Central memory CD8-positive, alpha-beta T cell (primary cell): ENCODE measurements at places on chromosomes 1 and 21.

GRCh38 chr21:44013380-44014088 lies 1.4 kb downstream of the TRAPPC10 start:
- peaks cover 25% of the 10 kb centered on the region for H3K36me3 ChIP-seq
- H3K27ac ChIP-seq = peak overlapping the region; percentile 89
- peaks cover 67% of the 10 kb centered on the region for H3K4me1 ChIP-seq
- no peaks in the 10 kb centered on the region for H3K27me3 ChIP-seq

DNA sequence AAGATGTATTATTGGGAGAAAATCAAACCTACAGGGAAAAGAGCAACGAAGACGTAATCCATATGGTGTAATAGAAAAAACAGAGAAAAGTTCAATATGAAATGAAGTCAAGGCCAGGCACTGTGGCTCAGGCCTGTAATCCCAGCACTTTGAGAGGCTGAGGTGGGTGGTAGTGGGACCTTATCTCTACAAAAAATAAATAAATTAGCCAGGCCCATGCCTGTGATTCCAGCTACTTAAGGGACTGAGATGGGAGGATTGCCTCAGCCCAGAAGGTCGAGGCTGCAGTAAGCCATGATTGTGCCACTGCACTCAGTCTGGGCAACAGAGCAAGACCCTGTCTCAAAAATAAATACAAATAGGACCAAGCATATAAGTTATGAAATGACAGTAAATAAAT lies 11.4 kb downstream of the DESI2 start:
- no peaks in the 10 kb centered on the region for H3K27me3 ChIP-seq
- peaks cover 23% of the 10 kb centered on the region for H3K4me1 ChIP-seq
- peak overlapping the region; percentile 22 for H3K27ac ChIP-seq
- no peak overlapping the region for H3K4me3 ChIP-seq

DNA sequence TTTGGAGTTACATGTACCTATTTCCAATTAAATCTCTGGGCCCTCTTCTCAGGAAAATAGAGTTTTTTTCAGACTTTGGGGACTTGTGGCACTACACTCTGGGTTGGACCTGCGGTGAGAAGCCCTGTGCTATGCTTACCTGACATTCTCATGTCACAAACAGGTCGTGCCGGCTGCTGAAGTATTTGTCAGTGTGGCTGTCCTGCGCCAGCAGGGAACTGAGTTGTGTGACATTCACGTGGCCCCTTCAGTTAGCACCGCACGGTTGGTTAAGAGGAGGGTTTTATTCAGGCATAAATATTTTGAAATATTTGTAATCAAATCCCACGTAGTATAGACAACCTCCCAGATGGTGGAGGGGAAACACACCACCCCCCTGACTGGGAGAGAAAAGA lies 6.3 kb upstream of the COL6A2 start:
- no peak overlapping the region for H3K4me3 ChIP-seq
- DNase-seq = no peak
- H3K27me3 ChIP-seq = no peaks in the 10 kb centered on the region
- peaks cover 12% of the 10 kb centered on the region for H3K4me1 ChIP-seq
- H3K36me3 ChIP-seq = peaks cover 10% of the 10 kb centered on the region
- peak overlapping the region; percentile 14 for H3K27ac ChIP-seq

DNA sequence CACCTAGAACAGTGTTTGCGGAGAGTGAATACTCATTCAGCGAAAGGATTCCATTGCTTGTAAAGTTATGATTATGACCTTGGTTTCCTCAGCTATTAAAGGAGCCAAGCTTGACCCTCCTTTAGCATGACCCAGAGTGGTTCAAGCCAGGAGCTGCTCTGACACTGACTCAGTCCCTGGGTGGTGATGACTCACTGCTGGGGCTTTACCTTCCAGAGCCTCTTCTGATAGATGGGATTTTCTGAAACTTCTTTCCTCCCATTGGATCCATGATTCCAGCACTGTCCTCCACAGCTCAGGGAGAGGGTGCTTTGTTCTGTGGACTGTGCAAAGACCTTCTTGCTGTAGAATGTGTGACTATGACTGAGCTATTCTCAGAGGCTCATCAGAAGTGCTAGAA lies 77.4 kb downstream of the S1PR1 start:
- peak overlapping the region; percentile 88 for H3K27ac ChIP-seq
- no peak for DNase-seq
- no peaks in the 10 kb centered on the region for H3K27me3 ChIP-seq
- H3K4me3 ChIP-seq = no peak overlapping the region
- H3K36me3 ChIP-seq = peaks cover 10% of the 10 kb centered on the region

DNA sequence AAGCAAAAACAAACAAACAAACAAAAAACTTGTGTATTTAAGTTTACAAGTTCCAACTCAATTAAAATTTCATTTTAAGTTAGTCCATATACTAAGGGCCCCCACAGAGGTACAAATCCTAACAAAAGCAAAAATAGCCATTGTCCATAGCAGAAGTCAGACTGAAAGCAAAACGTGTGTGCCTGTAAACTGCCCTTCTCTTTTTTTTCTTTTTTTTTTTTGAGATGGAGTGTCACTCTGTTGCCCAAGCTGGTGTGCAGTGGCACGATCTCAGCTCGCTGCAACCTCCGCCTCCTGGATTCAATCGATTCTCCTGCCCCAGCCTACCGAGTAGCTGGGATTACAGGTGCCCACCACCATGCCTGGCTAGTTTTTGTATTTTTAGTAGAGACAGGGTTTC lies 11.6 kb upstream of the IFNGR2 start:
- peaks cover 76% of the 10 kb centered on the region for H3K27me3 ChIP-seq
- no peaks in the 10 kb centered on the region for H3K36me3 ChIP-seq
- DNase-seq = no peak
- no peak overlapping the region for H3K27ac ChIP-seq

DNA sequence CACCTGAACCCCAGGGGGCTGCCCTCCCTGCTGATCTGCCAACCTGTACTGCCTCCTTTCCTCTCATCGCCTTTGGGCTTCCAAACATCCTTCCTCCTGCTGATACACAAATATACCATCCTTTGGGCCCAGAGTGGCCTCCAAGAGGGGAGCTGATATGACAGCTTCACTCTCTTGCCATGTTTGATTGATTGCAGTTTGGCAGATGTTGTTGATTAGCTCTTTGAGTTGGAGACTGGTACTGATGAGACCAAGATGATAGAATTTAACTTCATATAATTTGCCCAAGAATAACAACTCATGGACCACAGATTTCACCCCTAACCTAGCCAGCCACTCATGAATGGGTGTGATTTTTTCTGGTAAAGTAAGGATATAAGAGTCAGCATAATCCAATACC lies 227.8 kb downstream of the HHAT start:
- peaks cover 11% of the 10 kb centered on the region for H3K4me1 ChIP-seq
- no peaks in the 10 kb centered on the region for H3K36me3 ChIP-seq
- no peaks in the 10 kb centered on the region for H3K27me3 ChIP-seq
- no peak for DNase-seq

GRCh38 chr1:234484218-234484617 lies 5.2 kb upstream of the TARBP1 start:
- H3K4me3 ChIP-seq = no peak overlapping the region
- no peak for DNase-seq
- no peaks in the 10 kb centered on the region for H3K36me3 ChIP-seq

- no peak for DNase-seq
- H3K27ac ChIP-seq = no peak overlapping the region
- peaks cover 70% of the 10 kb centered on the region for H3K4me1 ChIP-seq
- H3K4me3 ChIP-seq = no peak overlapping the region
- H3K27me3 ChIP-seq = no peaks in the 10 kb centered on the region
These were observed 8.0 kb downstream of the RABGAP1L start for GRCh38 chr1:174167265-174167803.

DNA sequence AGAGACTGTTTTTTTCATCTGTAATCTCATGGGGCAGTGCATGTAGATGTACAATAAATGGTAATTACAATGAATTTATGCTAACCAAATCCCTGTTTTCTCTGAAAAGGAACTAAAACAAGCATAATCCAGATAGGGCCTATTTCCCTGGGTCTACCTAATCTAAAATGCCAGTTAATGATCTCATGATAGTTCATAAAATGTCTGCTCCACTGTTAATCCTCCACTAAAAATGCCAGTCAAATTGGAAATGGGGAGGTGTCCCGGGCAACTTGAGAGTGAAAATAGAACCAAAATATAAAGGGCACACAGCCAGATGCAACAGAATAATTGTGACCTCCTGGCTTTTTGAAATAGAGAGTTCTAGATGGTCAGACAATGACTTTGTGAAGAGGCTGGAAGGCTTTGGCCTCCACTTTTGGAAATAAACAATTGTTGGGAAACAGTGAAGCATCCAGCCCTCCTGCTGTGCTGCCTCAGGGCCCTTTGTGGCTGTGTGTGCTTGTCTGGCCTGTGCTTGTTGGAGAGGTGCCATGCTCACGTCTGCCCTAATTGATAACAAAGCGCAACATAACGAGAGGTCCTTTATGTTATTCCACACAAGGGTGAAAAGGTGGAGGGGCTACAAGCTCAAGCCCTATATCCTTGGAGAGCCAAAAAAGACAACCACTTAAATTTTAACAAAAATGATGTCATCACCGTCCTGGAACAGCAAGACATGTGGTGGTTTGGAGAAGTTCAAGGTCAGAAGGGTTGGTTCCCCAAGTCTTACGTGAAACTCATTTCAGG lies 97.7 kb downstream of the ATP5PO start:
- no peaks in the 10 kb centered on the region for H3K36me3 ChIP-seq
- no peaks in the 10 kb centered on the region for H3K27me3 ChIP-seq
- no peak for DNase-seq
- no peak overlapping the region for H3K27ac ChIP-seq

DNA sequence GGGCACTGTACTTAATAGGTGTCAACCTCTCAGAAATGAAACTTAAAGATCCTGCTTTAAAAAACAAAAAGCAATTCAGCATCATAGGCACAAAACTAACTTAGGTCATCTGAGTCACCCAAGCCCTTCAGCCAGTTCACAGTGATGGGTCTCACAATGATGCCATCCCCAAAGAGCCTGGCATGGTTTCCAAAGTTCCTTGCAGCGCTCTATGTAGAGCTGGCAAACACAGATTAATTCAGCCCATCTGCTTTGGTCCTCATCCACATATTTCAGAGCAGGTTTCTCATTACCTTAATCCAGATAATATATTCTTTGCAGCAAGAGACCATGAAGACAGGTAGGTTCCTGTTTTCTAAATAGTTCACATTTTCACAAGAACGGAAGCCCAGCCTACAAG lies 14.6 kb upstream of the PLA2G2C start:
- no peaks in the 10 kb centered on the region for H3K36me3 ChIP-seq
- no peaks in the 10 kb centered on the region for H3K4me1 ChIP-seq
- no peak overlapping the region for H3K4me3 ChIP-seq
- no peak for DNase-seq
- no peak overlapping the region for H3K27ac ChIP-seq

- H3K36me3 ChIP-seq = peaks cover 36% of the 10 kb centered on the region
- no peak for DNase-seq
- H3K4me3 ChIP-seq = no peak overlapping the region
These were observed 31.1 kb downstream of the MRAP start for GRCh38 chr21:32329776-32330175.

- H3K4me1 ChIP-seq = no peaks in the 10 kb centered on the region
- H3K4me3 ChIP-seq = no peak overlapping the region
- no peak for DNase-seq
- no peak overlapping the region for H3K27ac ChIP-seq
These were observed 1.1 kb upstream of the EDN2 start for GRCh38 chr1:41485605-41486004.

DNA sequence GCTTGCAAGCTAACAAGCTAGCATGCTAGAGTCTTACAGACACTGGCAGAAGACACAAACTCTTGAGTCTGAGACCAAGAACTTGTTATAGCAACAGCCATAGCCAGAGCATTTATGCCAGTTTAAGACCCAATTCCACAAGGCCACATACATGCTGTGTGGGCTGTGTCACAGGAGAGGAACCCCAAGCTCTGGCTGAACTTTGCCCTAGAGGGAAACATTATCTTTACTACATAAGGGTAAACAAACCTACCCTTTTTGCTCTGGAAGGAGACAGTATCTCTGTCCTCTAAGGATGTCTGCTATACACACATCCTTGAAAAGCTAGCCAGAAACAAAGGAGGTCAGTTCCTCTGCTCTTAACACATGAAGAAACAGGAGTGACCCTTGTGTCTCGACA lies 70.3 kb downstream of the HSF2BP start:
- peaks cover 55% of the 10 kb centered on the region for H3K27me3 ChIP-seq
- no peaks in the 10 kb centered on the region for H3K4me1 ChIP-seq
- H3K4me3 ChIP-seq = no peak overlapping the region

DNA sequence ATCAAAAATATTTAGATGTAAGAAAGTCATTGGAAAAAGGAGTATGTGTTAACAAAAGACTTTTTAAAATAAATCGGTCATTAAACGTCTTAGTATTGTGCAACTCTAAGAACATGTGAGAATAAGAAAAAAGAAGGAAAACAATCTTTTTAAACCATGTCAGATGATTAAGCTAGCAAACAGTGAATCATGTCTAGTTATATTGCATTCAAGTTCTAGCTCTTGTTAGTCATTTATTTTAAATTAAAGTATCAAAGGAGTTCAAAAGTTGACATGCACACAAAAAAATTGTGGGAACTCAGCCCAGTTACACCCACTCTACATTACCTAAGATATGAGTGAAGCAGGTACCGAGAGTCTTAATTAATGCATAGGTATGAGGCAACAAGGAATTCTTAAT lies 9.8 kb downstream of the FRRS1 start:
- no peak for DNase-seq
- no peak overlapping the region for H3K27ac ChIP-seq
- H3K36me3 ChIP-seq = no peaks in the 10 kb centered on the region
- no peaks in the 10 kb centered on the region for H3K4me1 ChIP-seq

GRCh38 chr1:34164771-34165391 lies at the start of gene CSMD2:
CSMD2 (minus strand) TSS chr1:34165230; CDS start chr1:34165097, 133 bp downstream.
- peak within 1 kb of the TSS; percentile 1 for H3K4me3 ChIP-seq
- peaks cover 77% of the 10 kb centered on the region for H3K27me3 ChIP-seq
- no peak for DNase-seq
- no peak within 1 kb of the TSS for H3K27ac ChIP-seq
- H3K4me1 ChIP-seq = peaks cover 5% of the 10 kb centered on the region
